ENCODE measurements at places on chromosomes 11 and 22.

- DNase-seq, result no peak
Observed at GRCh38 chr22:20646906-20647305, 127.0 kb upstream of the SERPIND1 start.

DNA sequence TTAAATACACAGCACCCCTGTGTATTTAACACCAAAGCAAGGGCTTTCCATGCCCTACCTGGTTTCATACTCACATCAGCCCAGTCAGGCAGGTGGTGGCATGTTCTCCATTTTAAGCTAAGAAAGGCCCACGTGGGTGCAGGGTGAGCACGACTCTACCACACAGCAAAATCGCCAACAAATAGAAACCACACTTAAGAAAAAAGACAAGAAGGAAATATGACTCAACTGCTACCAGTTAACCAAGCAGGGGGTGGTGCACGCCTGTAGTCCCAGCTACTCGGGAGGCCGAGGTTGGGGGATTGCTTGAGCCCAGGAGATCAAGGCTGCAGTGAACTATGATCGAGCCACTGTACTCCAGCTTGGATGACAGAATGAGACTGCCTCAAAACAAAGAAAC lies 35.2 kb upstream of the TFIP11 start:
- no peak for DNase-seq

- DNase-seq, result no peak
Observed at GRCh38 chr11:96014217-96014616, 90.3 kb upstream of the MTMR2 start.

DNA sequence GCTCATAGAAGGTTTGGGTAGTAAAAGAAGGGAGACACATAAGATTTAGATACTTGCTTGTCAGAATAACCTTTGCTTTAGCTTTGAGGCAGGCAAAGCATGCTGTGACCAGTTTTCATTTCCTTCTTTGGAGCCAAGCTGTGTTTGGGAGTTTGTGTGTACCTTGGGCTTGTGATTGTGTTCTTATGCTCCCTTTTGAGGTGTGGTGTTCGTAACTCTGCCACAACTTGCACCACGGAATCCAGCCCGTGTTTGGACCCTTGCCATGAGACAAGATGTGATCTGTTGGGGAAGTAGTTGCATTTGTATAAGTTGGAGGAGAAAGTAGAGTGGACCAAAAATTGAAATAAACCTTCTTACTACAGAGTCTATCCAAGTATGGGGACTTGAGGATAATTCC lies 34.0 kb downstream of the BMAL1 start:
- DNase-seq, result no peak

GRCh38 chr11:110629594-110629993 lies 82.6 kb downstream of the ARHGAP20 start:
- no peak for DNase-seq

GRCh38 chr11:130052567-130052966 lies 17.1 kb upstream of the APLP2 start:
- no peak for DNase-seq

- peak; percentile 58 for DNase-seq
Observed at GRCh38 chr22:29641700-29642330, 38.4 kb downstream of the NF2 start.

DNA sequence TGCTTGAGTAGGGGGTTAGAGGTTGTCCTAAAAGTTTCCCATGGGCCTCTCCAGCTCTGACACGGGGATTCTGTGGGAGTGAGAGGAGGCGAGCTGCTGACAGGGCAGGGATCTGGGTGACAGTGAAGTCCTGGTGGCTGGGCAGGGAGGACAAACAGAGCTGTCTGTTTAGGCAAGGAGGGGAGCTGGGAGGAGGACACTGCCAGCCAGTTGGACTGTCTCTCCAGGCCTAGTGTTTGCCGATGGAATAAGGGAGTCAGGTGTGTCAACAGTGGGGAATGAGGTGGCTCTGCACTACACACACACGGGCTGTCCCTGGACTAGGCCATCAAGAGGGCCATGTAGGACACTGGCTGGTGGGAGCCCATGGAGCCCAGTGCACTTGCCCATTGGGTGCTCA lies 20.6 kb upstream of the SYT7 start:
- DNase-seq, result no peak

DNA sequence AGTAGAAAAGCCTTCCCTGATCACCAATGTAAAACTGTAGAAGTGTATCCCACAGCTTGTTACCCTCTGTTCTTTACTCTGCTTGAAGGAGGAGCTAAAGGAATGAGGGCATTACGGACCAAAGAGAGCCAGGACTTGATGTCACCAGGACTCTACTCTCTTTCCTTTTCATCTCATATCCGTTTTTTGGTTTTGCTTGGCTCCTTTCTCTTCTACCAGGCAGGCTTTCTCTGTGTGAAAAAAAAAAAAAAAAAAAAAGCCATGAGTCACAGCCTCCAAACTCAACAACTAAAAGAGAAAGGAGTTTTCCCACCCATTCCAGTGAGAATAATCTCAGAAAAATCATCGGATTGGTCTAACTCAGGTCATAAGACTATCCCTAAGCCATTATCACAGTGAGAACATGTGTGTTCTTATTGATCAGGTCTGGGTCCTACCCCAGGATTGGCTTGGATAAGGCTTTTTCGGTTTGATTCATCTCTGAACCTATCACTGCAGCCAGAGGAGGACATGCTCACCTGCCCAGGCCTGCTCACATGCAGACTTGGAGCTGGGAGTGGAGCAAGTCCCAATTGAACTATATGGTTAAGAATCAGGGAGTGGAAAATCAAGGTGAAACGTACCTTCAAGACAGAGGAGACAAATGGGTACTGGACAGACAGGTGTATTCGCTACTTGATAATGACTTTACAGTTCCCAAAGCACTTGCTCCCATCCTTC lies 19.4 kb upstream of the LRRC55 start:
- no peak for DNase-seq

DNA sequence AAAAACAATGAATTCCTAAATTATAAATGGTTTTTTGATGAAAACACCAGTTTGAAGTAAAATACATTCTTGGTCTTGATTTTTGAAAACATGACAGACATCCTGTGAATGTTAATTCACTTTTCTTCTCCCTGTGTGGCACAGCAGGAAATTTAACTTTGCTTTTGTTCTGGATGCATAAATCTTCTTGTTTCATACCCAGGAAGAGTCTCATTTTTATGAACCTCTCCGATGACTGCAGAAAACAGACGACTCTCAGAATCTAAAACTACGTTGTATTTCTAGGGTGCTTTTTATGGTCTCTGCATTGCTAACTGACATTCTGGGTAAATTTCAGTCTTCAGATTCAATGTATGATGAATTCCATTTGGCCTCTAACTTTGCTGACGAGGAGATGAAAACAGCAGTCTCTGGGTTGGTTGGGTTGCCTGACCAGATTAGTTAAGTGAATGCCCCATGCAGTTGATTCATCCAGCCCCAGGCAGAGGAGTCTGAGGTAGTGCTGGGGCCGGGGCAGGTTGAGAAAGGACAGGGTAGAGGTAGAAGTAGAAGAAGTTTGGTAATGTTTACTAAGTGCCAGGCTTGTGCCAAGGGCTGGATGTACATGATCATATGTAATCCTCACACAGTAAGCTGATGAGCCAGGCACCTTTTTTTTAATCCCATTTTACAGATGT lies 20.1 kb downstream of the TCP11L1 start:
- DNase-seq, result no peak

- DNase-seq, result no peak
Observed at GRCh38 chr22:38505541-38506117, 482 bp downstream of the DDX17 start.

GRCh38 chr22:21936151-21936775 lies 16.4 kb downstream of the PPM1F start:
- DNase-seq, result no peak

DNA sequence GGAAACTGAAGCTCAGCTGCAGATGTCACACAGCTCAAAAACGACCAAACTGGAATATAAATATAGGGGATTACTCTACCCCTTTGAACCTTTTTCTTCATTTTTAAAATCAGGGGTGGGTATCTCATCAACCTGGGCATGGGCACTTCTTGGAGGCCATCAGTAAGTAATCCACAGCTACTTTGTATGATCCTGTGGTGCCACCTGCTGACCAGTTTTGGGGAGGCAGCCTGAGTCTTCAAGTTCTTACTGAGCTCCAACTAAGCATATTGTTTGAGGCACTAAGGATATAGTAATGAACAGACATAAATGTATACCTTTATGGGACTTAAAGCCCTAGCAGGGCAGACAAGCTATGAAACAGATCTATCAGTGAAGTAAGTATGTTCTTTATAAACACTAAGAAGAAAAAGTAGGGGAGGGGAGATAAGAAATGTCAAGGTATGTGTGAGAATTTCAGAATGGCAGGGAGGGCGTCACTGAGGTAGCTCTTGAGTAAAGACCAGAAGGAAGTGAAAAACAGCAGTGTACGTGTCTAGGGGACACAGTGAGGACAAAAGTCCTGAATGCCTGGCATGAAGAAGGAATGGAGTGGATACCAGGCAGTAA lies 18.4 kb downstream of the TUB start:
- DNase-seq, result peak; percentile 87

DNA sequence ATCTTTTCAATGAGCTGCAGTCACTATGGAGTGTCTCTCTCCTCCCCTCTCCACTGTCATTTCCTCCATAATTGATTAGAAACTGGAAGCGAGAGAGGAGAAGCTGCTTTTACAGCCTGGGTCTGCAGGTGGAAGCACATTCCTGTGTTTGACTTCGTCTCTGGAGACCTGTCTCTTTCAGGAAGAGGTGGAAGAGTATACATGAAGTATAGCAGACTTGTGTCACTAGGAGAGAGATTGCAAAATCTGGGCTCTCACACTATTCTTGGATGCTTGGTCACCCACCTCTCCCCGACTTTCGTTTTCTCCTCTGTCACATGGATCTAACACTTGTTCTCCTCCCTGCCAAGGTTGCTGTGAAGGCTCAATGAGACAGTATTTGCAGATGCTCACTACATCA lies 323.3 kb downstream of the NTM start:
- no peak for DNase-seq

GRCh38 chr22:34950489-34950888 lies 115.5 kb upstream of the ISX start:
- DNase-seq, result no peak

- DNase-seq, result no peak
Observed at GRCh38 chr11:35305670-35306382, 113.5 kb downstream of the SLC1A2 start.

GRCh38 chr11:44445500-44446365 lies 119.7 kb upstream of the CD82 start:
- no peak for DNase-seq

Measured in stimulated activated effector memory CD8-positive, alpha-beta T cell treated with anti-CD3 and anti-CD28 coated beads, Interleukin-12 subunit alpha, Interleukin-12 subunit beta, amount 100 ng/mL, for 72 hours (primary cell).